Right lobe of liver (tissue), 6 donors: ENCODE measurements at places on chromosomes 2 and 18. TPM values are rescaled to one million over a fixed set of nuclear protein-coding genes. Genes with fewer than 3 reads are reported as not detected.

The DCTN1 gene
- total RNA-seq, result 37.8 TPM

The IKZF2 gene
- 4.1 TPM for total RNA-seq

The MLPH gene
- 27.5 TPM for total RNA-seq

The CTAGE1 gene
- total RNA-seq, result not detected

The LTBP1 gene
- 14.2 TPM for total RNA-seq

- no peaks in the 10 kb centered on the region for H3K36me3 ChIP-seq
- DNase-seq, result no peak
- no peaks in the 10 kb centered on the region for H3K4me1 ChIP-seq
- no peak overlapping the region for H3K4me3 ChIP-seq
- H3K27ac ChIP-seq, result no peak overlapping the region
Measured at GRCh38 chr2:17822445-17823117, 6.3 kb downstream of the MSGN1 start.

GRCh38 chr2:44537264-44537663, 175.5 kb downstream of the CAMKMT start:
- H3K27ac ChIP-seq, result no peak overlapping the region
- no peaks in the 10 kb centered on the region for H3K4me1 ChIP-seq
- H3K4me3 ChIP-seq, result no peak overlapping the region
- no peaks in the 10 kb centered on the region for H3K27me3 ChIP-seq
- DNase-seq, result no peak

- H3K27ac ChIP-seq, result no peak overlapping the region
- H3K4me3 ChIP-seq, result no peak overlapping the region
- H3K4me1 ChIP-seq, result no peaks in the 10 kb centered on the region
- no peaks in the 10 kb centered on the region for H3K36me3 ChIP-seq
- H3K27me3 ChIP-seq, result no peaks in the 10 kb centered on the region
Measured at GRCh38 chr2:144466637-144467036, 53.3 kb downstream of the ZEB2 start.

- no peaks in the 10 kb centered on the region for H3K27me3 ChIP-seq
- no peak overlapping the region for H3K4me3 ChIP-seq
- H3K27ac ChIP-seq, result no peak overlapping the region
- peaks cover 12% of the 10 kb centered on the region for H3K4me1 ChIP-seq
- H3K36me3 ChIP-seq, result no peaks in the 10 kb centered on the region
Measured at GRCh38 chr2:159067971-159068370, 99.5 kb downstream of the TANC1 start.

- H3K4me3 ChIP-seq, result no peak overlapping the region
- no peak for DNase-seq
- no peak overlapping the region for H3K27ac ChIP-seq
Measured at GRCh38 chr2:105521616-105522015, 122.8 kb upstream of the FHL2 start.

GRCh38 chr18:48996901-48997463, 46.2 kb upstream of the SMAD7 start:
- no peak overlapping the region for H3K4me3 ChIP-seq
- H3K27ac ChIP-seq, result no peak overlapping the region
- H3K36me3 ChIP-seq, result no peaks in the 10 kb centered on the region
- no peak for DNase-seq
- H3K4me1 ChIP-seq, result no peaks in the 10 kb centered on the region
- H3K27me3 ChIP-seq, result no peaks in the 10 kb centered on the region

DNA sequence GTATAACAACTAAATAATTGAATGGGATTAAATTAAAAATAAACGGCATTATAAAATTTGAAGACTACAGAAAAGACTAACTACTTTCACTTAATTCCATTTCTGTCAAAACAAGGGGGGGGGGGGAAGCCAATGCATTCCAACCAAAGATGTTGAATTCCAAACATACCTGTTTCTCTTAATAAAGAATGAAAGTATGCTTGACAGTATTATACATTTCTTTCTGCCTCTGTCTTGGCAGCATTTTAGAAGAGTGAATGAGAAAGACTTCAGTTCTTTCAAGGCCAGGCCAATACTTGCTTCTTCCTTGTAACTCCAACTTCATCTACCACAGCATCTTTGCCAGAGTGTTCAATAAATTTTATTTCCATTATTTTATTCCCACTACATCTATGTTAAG, 65.9 kb downstream of the PDE11A start:
- no peak for DNase-seq
- no peak overlapping the region for H3K27ac ChIP-seq
- H3K4me3 ChIP-seq, result no peak overlapping the region
- H3K4me1 ChIP-seq, result no peaks in the 10 kb centered on the region

DNA sequence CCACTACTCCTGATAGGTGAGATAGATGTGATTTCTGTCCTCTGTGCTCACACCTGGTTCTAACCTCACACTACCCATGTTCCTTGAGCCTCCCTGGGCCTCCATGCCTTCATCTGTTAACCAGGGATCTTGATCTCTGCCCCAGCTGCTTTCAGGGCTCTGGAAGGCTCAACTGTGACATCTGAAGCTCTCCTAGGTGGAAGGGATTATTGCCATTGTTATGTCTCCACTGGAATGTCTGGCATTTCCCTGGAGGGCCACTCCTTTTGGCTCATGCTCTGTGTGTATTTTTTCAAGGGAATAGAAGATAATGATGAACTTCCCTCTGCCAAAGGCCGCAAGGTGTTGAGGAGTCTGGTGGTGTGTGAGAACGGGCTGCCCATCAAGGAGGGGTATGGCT, 41.2 kb downstream of the PCARE start:
- DNase-seq, result no peak
- H3K4me3 ChIP-seq, result no peak overlapping the region
- no peak overlapping the region for H3K27ac ChIP-seq

DNA sequence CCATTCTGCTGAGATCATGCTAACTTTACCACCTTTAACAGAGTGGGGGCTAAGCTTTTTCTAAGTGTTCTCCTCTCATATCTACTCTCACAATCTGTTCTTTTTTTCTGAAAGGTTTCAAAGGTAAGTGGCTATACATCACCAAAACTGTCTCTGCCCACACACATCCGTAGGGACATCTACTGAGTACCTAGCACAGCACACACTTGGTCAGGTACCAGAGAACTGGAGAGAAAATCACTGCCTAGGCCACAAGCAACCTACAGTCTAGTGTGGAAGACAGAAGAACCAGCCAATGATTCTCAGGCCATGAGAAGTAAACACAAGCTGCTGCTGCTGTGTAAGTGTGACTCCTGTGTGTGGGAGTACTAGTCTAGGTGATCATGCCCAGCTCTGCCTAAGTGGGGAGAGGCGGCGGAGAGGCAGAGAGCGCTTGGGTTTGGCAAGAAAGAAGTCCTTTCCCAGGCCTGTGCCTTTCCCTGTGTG, 176.1 kb upstream of the ZFP36L2 start:
- no peaks in the 10 kb centered on the region for H3K36me3 ChIP-seq
- H3K4me1 ChIP-seq, result no peaks in the 10 kb centered on the region
- H3K27ac ChIP-seq, result no peak overlapping the region
- H3K4me3 ChIP-seq, result no peak overlapping the region

GRCh38 chr2:139067874-139068273, 287.7 kb upstream of the NXPH2 start:
- H3K27me3 ChIP-seq, result no peaks in the 10 kb centered on the region
- no peak overlapping the region for H3K4me3 ChIP-seq
- no peaks in the 10 kb centered on the region for H3K36me3 ChIP-seq
- no peaks in the 10 kb centered on the region for H3K4me1 ChIP-seq
- no peak overlapping the region for H3K27ac ChIP-seq
- no peak for DNase-seq

DNA sequence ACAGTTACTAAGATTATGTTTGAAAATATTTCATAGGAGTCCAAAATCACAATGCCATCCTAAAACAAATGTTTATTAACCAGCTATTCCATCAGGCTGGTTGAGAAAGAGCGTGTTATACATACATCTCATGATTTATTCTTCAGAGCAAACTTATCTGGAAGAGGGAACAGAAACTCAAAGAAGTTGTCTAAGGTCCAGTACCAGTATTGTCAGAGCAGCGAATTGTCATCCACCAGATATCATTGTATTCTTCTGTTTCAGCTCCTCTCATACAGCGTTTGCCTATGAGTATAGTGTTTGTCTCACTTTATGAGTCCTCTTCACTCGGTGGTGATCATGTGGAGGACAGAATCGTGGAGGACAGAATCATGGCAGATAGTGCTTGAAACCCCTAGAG, 238.2 kb downstream of the OSR1 start:
- no peaks in the 10 kb centered on the region for H3K27me3 ChIP-seq
- DNase-seq, result no peak
- no peak overlapping the region for H3K27ac ChIP-seq
- H3K36me3 ChIP-seq, result no peaks in the 10 kb centered on the region
- no peaks in the 10 kb centered on the region for H3K4me1 ChIP-seq

DNA sequence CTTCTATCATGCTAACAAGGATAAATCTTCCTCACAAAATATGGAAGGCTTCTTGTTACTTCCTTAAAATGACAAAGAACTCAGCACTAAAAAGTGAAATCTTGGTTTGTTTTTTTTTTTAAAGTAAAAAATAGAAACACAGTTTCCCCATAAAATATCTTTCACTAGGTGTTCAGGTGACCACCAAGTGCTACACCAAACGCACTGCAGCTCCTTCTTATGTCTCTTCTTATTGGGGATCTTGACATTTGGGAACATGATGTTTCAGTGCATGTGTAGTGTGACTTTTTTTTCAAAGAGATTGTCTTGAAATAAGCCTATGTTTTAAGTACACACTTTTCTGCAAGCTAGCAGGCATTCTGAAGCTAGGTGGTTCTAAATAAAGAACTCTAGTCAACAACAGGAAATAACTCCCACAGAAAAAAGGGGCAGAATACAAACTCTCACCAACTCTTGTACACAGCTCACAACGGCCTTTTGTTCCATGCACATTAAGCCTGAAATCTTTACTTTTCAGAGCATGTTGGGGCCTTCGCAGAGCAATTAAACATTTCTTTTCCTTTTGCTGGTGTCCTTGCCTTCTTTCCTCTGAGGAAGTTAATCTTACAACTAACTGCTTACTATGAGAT, 13.2 kb upstream of the SERTAD2 start:
- no peaks in the 10 kb centered on the region for H3K27me3 ChIP-seq
- no peak for DNase-seq
- no peaks in the 10 kb centered on the region for H3K4me1 ChIP-seq
- H3K27ac ChIP-seq, result no peak overlapping the region
- no peaks in the 10 kb centered on the region for H3K36me3 ChIP-seq
